ENCODE measurements at places on chromosomes 12 and 14.

GRCh38 chr14:51507906-51508511 is 143.7 kb upstream of the FRMD6 start:
- DNase-seq, result no peak

DNA sequence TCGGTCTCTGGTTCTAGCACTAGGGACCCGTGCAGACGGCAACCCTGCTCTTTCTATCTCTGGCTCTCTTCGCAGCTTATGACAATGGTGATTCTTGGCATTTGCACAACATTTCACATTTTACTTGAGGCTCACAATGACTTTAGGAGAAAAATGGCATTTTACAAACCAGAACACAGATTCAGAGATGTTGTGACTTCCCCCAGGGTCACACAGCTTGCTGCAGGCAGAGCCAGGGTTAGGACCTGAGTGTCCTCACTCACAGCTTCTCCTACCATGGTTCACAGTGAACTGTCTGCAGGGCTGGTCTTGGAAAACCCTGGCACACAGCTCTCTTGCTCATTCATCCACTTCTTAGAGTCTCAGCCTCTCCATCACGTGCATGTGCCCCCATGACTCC is 23.7 kb downstream of the P2RX7 start:
- no peak for DNase-seq

DNA sequence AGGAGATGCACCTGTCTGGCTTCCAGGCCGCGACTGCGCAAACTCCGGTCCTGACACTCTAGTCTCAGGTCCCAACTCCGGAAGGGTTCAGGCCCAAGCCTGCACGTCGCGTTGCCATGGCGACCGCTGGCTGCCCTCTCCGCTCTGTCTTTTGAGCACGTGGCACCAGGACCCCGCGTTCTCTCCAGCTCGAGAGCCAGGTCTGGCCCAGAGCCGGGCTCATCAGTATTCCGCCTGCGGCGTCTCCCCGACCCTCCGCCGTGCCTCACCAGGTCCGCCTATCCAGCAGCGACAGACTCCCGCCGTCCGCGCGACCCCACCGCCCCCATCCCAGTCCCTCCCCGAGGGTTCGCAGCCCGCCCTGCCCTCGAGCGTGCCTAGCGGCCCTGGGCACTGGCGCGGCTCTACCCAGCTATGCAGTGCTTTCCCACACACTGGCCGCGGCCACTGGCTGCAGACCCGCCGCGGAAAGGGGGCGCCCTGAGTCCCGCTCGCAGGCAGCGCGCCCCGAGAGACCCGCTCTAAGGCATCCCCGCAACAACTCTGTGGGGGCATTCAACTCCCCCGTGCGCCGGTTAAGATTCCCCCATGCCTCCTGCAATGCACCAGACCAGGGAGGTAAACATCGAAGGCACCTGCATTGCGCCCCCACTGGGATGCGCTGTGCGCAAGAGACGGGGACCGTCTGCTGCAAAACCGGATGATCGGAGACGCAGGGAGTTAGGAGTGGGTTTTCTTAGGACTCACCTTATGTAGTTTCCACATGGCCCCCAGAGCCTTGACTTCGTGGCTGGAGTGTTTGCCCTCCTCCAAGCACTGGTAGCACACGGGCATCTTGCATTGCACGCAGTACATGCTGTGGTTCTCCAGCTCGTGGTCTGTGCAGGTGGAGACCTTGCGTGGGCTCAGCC is 1.3 kb downstream of the TRIM9 start:
- DNase-seq, result no peak

- no peak for DNase-seq
Measured at GRCh38 chr12:76611533-76611932, 52.0 kb upstream of the OSBPL8 start.

GRCh38 chr14:104138098-104138717 is at the start of gene KIF26A:
KIF26A (plus strand) TSS chr14:104138587; CDS start chr14:104138723, 136 bp downstream.
- no peak for DNase-seq
